Left ventricle myocardium inferior (tissue), 1 donor: ENCODE measurements at places on chromosomes 2 and 18.

- no peak overlapping the region for H3K4me3 ChIP-seq
- H3K36me3 ChIP-seq: no peaks in the 10 kb centered on the region
- peaks cover 21% of the 10 kb centered on the region for H3K4me1 ChIP-seq
- no peaks in the 10 kb centered on the region for H3K27me3 ChIP-seq
- no peak overlapping the region for H3K27ac ChIP-seq
Observed at GRCh38 chr2:64448041-64448426, 5.9 kb upstream of the LGALSL start.

DNA sequence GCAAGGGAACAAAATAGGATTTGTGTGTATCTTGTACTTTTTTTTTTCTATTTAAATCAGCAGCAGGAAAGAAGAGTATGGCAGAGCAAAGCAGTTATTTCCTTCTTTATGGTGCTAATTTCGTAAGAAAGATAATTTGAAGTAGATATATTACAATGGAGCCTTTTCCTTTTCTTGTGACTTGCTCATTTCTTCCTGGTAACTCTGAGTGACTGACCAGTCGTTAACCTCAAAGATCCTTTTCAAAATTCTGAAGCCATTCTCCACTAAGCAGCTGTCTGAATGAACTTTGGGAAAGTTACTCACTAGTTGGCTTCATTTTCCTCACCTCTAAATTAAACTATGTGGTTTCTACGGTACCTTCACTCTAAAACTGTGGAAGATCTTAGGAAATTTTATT, 24.6 kb downstream of the AFTPH start:
- peaks cover 24% of the 10 kb centered on the region for H3K4me1 ChIP-seq
- no peaks in the 10 kb centered on the region for H3K27me3 ChIP-seq
- no peak overlapping the region for H3K27ac ChIP-seq
- H3K36me3 ChIP-seq: peaks cover 11% of the 10 kb centered on the region
- no peak for DNase-seq

GRCh38 chr2:50556502-50556901, 475.4 kb downstream of the NRXN1 start:
- peaks cover 15% of the 10 kb centered on the region for H3K4me1 ChIP-seq
- H3K36me3 ChIP-seq: no peaks in the 10 kb centered on the region
- no peak overlapping the region for H3K27ac ChIP-seq
- no peaks in the 10 kb centered on the region for H3K27me3 ChIP-seq
- no peak overlapping the region for H3K4me3 ChIP-seq
- DNase-seq: no peak

DNA sequence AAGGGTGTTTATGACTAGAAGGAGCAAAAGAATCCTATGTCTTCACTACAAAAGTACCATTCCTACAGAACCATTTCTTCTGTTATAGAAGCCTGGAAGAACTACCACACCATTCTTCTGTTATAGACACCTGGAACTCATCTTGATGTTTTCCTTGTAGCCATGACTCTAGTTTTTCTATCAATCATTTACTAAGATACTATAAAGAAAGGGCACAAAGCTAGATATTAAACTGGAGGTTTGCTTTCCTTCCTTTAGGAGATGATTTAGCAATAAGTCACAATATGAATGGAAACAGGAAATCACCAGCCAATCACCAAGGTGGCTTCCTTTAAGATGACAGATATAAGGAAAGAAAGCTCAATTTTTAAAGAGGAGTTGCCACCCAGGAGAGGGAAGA, 100.3 kb upstream of the NEUROD1 start:
- no peak overlapping the region for H3K27ac ChIP-seq
- H3K4me3 ChIP-seq: no peak overlapping the region
- no peaks in the 10 kb centered on the region for H3K27me3 ChIP-seq
- DNase-seq: no peak
- no peaks in the 10 kb centered on the region for H3K36me3 ChIP-seq

DNA sequence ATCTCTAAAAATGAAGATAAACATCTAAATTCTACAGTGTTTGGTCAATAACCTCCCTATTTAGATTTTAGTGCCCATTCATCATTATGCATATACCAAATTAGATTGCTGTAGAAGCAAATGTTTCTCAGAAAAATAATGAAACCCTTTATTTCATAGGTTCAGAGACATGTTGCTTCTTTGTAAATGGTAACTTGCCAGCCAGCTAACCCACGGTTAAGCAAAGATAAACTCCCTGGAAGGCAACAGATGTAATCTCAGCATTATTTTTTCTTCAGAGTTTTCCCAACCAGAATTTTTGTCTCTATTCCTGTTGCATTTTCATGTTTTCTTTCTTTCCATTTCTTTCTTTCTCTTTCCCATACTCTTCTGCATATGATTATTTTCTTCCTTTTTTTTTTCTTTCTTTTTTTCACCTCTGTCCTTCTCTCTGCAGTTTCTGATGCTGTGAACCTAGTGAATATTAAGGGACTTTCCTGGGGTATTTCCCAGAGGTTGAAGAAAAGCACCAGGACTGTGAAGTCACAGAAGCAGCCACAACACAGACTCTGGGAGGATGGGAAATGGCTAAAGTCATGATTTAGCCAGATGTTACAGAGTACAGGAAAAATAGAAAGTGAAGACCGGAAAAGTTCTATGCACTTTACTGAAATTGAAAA, 50.0 kb upstream of the DSG1 start:
- H3K27ac ChIP-seq: no peak overlapping the region
- no peak overlapping the region for H3K4me3 ChIP-seq
- H3K36me3 ChIP-seq: no peaks in the 10 kb centered on the region
- no peaks in the 10 kb centered on the region for H3K27me3 ChIP-seq

GRCh38 chr2:220499225-220499624, 871.8 kb downstream of the SLC4A3 start:
- H3K27ac ChIP-seq: no peak overlapping the region
- no peaks in the 10 kb centered on the region for H3K36me3 ChIP-seq
- peak; percentile 31 for DNase-seq
- no peaks in the 10 kb centered on the region for H3K27me3 ChIP-seq

DNA sequence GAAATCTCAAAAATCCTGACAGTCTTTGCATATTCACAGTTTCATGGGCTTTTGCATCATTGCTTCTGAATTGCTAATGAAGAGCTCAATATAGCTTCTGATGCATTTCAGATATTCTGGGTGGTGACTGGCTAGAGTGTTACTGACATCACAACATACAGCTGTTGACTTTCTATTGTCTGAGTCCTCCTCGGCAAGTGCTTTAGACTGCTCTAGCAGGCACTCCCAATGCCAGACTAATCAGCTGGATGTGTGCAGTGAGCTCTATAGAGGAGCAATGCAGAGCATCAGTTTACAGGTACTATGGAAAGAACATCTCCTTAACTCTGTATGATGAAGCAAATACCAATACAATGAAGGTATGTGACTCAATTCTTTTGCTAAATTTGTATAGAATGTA, 54.9 kb downstream of the R3HDM1 start:
- H3K27ac ChIP-seq: no peak overlapping the region
- H3K36me3 ChIP-seq: no peaks in the 10 kb centered on the region
- H3K4me3 ChIP-seq: no peak overlapping the region

DNA sequence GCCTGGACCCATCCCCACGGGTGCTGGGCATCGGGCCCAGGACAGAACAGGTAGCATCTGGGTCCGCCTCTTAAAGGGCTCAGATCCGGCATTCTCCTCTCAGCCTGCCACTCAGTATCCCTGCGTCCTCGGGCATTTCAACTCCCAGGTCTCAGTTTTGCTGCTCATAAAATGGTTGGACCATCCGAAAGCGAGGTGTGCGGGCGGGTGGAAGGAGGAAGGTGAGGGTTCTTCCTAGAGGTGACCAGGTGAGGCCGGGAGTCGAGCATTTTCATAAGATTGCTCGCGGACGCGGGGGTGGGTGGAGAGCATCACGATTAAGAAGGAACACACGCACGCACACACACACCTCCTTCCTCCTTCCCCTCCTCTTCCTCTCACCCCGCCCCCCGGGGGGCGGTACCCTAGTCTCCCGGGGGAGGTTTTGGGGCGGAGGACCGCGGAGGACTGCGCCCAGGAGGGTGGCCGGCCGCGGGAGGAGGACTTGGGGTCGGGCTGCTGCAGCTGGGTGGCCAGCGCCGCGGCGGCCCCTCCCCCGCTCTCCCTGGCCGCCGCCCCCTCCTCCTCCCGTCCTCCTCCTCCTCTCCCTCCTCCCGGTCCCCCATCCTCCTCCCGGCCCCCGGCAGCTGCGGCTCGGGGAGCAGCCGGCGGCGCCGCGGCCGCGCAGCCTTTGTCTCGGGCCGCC, 97.9 kb upstream of the GPR45 start:
- H3K27me3 ChIP-seq: peaks cover 94% of the 10 kb centered on the region
- H3K36me3 ChIP-seq: no peaks in the 10 kb centered on the region
- H3K4me1 ChIP-seq: peaks cover 9% of the 10 kb centered on the region
- H3K4me3 ChIP-seq: peak overlapping the region; percentile 56
- no peak overlapping the region for H3K27ac ChIP-seq

DNA sequence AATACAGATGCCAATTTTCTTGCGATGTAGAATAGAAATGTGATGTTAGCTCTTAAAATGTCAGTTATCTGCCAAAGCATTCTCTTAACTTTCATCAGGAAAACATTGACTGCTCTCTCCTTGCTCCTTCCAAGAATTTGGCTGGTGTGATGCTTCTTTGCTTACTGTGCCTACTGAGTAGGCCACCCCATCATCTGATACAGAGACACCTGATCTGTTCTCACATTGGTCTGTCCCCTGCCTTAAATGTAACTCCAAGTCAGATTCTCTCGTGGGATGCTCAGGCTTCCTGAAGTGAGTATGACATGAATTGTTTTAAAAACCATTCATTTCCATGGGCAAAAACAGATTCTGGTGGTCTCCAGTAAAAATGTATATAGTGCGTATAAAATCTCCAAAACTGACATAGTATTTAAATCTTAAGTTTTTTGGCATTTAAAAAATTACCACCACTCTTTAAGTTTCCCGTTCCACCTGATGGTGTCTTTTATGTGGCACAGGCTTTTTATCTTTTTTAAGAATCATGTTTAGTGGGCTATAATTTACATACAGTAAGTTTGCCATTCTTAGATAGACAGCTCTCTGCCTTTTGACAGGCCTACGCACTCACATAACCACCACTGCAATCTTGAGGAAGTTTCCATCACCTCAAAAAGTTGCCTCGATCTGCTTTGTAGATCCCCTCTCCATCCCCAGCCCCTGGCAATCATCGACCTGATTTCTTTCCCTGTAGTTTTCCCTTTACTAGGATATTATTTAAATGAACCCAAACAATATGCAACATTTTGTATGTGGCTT, 36.6 kb downstream of the UBE2F start:
- H3K27me3 ChIP-seq: no peaks in the 10 kb centered on the region
- H3K36me3 ChIP-seq: peaks cover 27% of the 10 kb centered on the region
- no peak overlapping the region for H3K4me3 ChIP-seq
